Suppressor macrophage treated with lipopolysaccharide for 4 hours (primary cell): ENCODE measurements at places on chromosomes 4 and X.

GRCh38 chr4:99855678-99856077, 38.5 kb downstream of the LAMTOR3 start:
- peak; percentile 80 for DNase-seq

DNA sequence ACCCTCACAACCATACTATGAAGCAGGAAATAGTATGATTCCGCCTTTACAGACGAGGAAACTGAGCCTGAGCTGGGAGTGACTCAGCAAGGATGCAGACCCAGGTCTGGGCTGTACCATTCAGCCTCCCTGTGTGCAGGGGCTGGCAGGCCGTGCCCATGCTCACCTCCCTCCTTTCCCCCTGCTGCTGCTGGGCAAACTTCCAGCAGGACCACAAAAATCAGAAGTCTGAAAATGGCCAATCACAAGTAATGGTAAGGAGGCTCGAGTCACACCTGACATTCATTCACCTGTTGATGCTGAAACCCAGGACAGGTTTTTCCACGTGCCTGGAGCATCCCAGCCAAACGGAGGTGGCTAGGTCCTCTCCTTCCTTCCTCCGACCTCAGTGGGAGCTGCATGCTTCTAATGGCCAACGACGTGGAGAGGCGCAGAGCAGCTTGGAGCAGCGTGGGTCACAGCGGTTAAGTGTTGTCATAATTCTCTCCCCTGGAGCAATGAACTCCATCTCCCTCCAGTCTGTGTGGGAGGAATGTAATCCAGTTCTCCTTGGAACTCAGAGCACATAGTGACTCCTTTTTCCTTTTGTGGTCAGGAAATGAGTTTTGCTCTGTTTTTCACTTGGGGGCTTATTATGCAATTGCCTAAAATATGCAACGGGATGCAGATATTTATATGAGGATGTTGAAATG, 371.7 kb downstream of the BCOR start:
- peak; percentile 31 for DNase-seq

GRCh38 chr4:101818362-101818761, 27.8 kb downstream of the BANK1 start:
- no peak for DNase-seq

GRCh38 chr4:140112576-140112975, 41.4 kb downstream of the MAML3 start:
- no peak for DNase-seq

DNA sequence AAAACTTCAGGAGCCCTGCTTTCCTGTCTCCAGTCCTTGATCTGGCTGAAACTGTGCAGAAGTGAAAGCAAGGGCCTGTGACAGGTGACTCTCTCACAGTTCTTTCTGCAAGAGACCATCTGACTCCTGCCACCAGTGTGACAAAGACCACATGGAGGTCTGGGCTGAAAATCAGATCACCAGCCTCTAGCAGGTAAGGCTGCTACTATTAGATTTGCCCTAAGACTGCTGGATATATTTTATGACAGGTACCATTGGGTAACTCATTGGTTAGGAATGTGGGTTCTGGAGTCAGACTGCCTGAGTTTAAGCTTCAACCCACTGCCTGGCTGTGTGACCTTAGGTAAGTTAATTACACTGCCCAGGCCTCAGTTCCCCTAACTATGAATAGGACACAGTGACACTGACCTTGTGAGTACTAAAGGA, 163.3 kb upstream of the SLC7A11 start:
- DNase-seq, result peak; percentile 31

DNA sequence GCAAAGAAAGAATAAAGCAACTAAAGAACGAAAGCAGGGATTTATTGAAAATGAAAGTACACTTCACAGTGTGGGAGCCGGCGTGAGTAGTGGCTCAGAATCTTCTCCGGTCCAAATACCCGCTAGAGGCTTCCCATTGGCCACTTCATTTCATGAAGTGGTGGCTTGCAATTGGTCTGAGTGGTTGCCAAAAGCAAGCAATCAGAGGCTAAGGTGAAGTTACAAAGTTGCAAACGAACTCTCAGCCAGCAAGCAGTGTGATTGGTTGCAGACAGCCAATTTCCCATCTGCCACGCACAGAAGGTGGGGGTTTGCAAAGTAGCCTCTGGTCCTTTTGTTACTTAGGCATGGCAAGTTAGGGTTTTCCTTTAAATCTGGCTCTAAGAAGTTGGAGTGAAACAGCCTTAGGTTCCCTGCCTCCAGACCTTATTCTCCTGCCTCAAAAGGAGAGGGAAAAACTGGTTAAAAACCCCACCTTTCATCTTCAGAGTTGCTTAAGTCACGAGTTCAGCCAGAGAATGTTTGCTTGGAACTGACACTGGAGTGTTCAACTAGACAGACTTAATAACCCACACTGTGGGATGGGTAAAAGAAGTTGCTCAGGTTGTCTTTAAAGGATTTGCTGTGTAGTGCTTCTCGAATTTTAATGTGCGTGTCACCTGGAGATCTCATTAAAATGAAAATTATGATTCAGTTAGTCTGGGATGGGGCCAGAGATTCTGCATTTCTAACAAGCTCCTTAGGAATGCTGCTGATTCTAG, 6.9 kb upstream of the CLOCK start:
- no peak for DNase-seq

DNA sequence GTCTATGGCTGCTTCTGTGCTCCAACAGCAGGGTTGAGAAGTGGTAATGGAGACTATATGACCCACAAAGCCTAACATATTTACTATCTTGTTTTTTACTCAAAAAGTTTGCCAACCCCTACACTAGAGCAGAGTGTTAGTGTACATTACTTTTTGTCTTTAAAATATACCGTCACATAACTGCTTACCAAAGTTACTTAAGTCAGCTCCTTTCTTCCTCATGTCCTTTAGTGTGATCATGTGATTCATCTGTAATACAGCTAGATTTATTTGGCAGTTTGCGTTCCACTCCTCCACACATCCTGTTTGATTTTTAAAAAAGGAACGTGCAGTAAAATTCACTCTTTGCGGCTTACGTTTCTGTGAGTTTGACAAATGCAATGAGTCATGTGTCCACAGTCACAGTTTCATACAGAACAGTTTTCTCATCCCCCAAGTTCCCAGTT, 162.4 kb upstream of the GPRIN3 start:
- peak; percentile 90 for DNase-seq

DNA sequence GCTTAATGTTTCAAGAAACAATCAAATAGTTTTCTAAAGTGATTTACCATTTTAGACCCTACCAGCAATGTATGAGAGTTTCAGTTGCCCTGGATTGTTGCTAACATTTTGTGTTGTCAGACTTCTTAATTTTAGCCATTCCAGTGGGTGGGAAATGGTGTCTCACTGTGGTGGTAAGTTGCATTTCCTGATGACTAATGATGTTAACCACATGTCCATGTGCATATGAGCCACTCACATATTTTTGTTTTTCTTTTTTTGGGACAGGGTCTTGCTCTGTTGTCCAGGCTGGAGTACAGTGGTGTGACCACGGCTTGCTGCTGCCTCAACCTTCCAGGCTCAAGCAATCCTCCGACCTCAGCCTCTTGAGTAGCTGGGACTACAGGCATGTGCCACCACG, 48.3 kb downstream of the MED28 start:
- peak; percentile 69 for DNase-seq

DNA sequence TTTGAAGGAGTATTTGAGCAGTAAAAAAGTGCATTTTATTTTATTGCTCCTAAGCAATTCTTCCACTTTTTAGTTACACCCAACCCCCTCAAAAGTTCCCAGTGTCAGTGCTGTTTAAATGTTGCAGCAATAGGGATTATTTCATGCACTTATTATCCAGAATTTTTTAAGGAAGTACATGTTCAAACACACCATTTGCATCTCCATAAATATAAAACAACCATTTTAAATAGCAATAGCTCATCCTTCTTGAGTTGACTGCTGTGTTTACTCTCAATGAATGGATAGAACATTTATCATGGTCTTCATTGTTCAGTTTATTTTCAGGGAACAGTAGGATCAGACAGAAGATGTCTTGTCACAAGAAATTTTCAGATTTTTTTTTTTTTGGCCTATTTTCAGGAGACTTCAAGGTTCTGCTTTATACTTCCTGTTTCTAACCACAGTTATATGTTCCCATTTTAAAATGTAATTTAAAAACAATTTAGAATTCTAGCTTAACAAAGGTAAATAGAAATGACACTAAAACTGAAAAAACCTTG, 171.9 kb downstream of the TMA16 start:
- peak; percentile 73 for DNase-seq

DNA sequence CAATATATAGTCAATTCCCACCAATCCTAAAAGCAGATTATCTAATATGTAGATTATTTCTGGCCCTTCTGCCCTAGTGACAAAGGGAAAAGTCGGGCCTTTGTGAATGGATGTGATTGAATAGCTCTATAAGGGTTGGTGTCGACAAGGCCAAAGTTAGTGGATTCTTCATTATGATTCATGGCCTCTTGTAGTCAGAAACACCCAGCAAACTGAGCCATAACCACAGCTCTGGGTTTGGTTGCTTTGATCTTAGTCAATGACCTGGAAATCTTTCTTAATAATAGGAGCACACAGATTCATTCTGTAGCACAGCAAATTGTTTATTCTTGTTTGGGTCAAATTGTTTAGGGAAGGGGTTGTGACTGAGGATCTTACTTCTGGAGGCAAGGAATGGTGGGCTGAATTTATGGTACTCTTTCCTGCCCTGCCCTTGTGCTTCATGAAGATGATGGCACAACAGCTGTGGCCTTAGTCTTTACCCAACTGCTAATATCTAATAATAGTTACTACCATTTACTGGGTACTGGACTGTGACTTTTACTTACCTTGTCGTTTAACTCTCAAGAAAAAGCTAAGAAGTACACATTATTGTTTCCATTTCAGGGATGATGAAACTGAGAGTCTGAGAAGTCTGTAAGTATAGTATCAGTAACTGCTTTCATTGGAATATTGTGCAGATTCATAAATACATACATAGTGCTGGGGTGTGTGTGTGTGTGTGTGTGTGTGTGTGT, 74.0 kb downstream of the AFF2 start:
- no peak for DNase-seq

DNA sequence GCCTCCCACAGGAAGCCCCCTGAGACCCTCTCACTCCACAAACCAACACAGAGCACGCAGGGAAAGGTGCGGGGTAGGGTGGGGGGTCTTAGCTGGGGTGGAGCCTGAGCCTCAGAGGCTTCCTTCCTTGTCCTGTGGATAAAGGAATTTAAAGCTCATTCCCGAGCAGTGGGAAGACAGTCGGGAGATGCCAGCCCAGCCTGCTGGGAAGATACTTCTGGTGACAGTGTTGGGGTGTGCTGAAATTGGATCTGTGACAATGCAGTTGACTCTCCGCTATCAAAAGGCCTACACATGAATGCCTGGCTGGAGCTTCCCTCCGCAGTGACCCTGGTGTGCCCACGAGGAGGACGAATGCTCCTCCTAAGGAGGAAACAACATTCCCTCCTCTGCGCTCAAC, 45.5 kb downstream of the JAKMIP1 start:
- no peak for DNase-seq

- peak; percentile 40 for DNase-seq
Measured at GRCh38 chrX:111100191-111100590, 4.2 kb downstream of the PAK3 start.

DNA sequence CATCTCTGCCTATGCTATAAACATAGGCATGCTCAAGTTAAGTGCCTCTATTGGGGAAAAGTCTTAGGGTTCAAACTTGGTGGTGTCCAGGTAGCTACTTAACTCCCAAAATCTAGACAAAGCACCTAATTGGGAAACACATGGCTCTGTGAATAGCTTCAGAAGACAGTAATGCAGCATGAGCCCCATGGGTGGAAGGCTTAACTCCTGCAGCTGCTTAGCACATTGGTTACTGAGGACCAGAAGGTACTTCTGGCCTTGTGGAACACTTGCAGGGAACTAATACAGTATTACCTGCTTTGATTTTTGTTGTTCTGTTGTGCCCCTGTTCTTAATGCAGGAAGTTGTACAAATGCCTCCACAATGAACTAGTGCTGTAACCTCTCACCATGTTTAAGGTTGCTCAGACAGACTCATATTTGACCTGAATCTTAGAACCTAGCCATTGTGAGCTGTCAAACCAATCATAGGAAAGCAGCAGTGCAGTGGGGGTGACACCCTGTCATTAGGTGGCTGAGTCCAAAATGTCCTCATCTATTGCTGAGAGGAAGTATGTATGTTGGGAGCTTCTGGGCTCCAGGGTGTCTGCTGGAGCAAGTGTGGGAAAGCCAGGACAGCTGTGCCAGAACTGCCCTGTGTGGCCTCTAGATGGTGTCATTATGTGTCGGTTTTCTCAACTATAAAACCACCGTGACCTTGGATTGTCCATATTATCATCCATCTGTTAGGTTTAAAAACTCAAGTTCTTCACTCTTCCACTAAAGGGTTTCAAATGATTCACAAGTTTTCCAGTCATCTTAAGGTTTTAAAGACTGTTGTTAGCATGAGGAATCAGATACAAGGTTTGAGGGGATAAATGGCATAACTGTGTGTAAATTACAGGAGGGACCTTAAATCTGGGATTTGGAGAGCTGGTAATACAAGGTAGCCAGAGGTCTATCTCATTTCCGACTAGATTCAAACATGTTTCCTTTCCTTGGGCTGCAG, 69.9 kb upstream of the WDR1 start:
- DNase-seq, result peak; percentile 30

- no peak for DNase-seq
Measured at GRCh38 chr4:87989765-87990164, 14.3 kb downstream of the SPP1 start.

DNA sequence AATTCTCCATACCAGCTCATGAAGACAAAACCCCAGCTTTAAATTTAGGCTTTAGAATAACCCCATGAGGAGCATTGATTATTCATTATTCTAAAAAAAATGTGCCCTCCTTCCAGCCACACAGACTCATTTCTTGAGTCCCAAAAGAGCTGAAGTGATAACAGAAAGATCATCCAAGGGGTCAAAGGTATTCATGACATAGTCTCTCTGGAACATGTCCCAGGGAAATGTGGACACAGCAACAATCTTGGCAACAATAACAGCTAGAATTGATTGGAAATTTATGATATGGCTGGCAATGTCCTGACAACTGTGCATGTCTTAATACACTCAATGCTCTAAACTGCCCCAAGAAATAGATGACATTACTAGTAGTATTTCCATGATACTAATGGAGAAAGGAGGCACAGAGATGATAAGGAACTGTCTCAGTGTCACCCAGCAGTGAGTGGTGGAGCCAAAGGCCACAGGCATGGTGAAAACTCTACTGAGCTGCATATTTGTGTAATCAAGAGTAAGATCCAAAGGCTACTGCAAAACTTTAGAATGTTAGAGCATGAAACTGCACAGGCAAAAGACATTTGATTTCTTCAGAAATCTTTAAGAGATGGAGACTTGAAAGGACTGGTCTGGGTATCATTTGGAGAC, 37.3 kb upstream of the XAGE1B start:
- DNase-seq, result no peak

GRCh38 chr4:159273841-159274240, 171.0 kb downstream of the RAPGEF2 start:
- DNase-seq, result no peak

GRCh38 chrX:66167431-66167830, 3.4 kb downstream of the HEPH start:
- DNase-seq, result no peak

- no peak for DNase-seq
Measured at GRCh38 chr4:111676533-111676932, 468.7 kb upstream of the FAM241A start.

- DNase-seq, result no peak
Measured at GRCh38 chrX:73916931-73917667, 354.1 kb downstream of the CHIC1 start.

GRCh38 chr4:17664755-17665154, 50.3 kb downstream of the MED28 start:
- peak; percentile 61 for DNase-seq
